ENCODE measurements at places on chromosomes 1 and 21. TPM values are rescaled to one million over a fixed set of nuclear protein-coding genes. Genes with fewer than 3 reads are reported as not detected.

DNA sequence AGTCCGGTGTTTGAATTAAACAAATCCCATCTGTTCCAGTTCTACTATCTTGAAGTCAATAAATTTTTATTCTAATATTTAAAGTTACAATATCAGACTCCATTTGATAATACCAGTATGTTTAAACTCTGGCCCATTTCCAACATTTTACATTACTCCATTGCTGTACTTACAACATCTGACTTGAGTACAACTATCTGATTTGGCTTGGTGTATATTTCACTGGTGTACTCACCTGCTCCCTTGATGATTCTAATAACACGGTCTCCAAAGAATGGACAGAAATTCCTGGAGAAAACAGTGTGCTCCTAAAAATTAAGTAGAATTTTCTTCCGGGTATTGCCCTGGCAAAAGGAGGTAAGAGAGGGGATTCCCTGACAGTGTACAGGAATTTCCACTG is 680.5 kb upstream of the ADAMTS5 start:
- no peak for DNase-seq

GRCh38 chr1:115492019-115492595 is 149.7 kb upstream of the VANGL1 start:
- no peak for DNase-seq

- DNase-seq, result no peak
Measured at GRCh38 chr1:158105352-158106095, 75.2 kb upstream of the CD1D start.

- no peak for DNase-seq
Measured at GRCh38 chr1:71780681-71781080, 501.7 kb downstream of the NEGR1 start.

- no peak for DNase-seq
Measured at GRCh38 chr1:215113776-215114153, 31.2 kb downstream of the KCNK2 start.

- DNase-seq, result no peak
Measured at GRCh38 chr1:103459346-103459745, 66.2 kb upstream of the RNPC3 start.

DNA sequence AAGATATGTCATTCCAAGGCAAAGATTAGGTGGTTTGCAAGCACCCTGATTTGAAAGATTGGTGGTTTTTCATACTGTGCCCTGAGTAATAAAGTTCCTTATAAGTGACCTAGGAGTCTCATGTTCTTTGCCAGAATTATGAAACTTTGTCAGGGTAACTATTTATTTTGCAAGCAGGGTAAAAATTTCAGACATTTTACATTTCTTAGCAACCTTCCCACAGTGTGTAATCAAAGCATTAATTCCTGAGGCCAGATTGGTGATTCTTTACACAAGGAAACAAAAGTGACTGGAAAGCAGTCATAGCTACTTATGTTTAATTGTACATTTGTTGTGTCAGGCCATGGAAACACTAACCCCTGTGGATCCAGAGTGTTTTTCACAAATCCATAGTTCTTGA is 998.0 kb upstream of the B3GALT2 start:
- DNase-seq, result no peak

DNA sequence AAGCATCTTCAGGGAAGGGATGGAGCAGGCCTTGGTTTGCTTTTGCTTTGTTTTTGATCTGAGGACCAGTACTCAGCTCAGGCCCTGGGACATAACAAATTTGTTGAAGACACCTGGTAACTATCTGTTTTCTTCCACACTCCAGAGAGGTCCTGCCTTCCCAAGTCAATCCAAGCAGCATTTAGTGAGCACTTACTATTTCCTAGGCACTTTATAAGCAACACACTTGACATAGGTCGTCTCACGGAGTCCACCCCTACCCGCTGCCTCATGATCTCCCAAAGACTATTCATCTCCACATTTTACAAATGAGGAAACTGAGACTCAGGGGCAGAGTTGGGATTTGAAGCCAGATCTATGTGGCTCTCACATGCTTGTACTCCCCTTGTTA is 14.4 kb upstream of the EPHA2 start:
- no peak for DNase-seq

- DNase-seq, result peak; percentile 88
Measured at GRCh38 chr1:199041173-199041914, 402.5 kb downstream of the PTPRC start.

- DNase-seq, result no peak
Measured at GRCh38 chr1:10459184-10459583, 9.4 kb downstream of the CORT start.

DNA sequence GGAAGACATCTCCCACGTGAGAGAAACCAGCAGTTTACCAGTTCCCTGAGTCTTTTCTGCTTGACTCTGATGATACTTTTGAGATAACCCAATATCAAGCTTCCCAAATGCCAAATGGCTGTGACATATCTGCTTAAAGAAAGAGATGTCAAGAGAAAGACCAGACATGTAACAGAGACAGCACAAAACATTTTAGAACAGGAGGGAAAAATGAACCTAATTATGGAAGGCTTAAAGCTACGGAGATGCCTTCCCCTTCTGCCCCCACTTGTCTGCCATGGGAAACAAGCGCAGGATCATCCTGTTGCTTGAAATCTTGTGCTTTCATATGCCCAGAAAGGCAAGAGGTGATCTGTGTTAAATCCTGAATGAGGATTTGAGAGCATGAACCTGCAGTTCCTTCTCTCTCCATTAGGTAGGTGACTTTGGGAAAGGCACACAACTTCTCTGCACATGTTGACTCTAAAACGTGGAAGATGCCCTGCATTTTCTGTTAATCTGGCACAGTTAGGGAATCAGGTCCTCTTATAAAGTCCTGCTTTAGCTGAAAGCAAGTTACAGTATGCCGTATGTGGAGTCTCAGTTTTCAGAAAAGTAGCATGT is 46.7 kb upstream of the MTR start:
- no peak for DNase-seq

Gene FAM72B
- total RNA-seq, result 21.6 TPM

Gene PSMA5
- total RNA-seq, result 262 TPM

Gene LCE6A
- total RNA-seq, result not detected

Gene INTS7
- 34.4 TPM for total RNA-seq

Gene UBXN10
- 1.2 TPM for total RNA-seq

Data from activated CD4-positive, alpha-beta T cell treated with anti-CD3 and anti-CD28 coated beads, Interleukin-2, amount 10 ng/mL, durations not matched to agents 24 days and 14 days (primary cell).